Umbilical cord (tissue), 2 donors: ENCODE measurements at places on chromosomes 1 and 21.
A peak's percentile ranks its signal among the peaks of the same experiment; 100 is the strongest.

- no peak for DNase-seq
These were observed 86.3 kb upstream of the SOD1 start for GRCh38 chr21:31573217-31573616.

DNA sequence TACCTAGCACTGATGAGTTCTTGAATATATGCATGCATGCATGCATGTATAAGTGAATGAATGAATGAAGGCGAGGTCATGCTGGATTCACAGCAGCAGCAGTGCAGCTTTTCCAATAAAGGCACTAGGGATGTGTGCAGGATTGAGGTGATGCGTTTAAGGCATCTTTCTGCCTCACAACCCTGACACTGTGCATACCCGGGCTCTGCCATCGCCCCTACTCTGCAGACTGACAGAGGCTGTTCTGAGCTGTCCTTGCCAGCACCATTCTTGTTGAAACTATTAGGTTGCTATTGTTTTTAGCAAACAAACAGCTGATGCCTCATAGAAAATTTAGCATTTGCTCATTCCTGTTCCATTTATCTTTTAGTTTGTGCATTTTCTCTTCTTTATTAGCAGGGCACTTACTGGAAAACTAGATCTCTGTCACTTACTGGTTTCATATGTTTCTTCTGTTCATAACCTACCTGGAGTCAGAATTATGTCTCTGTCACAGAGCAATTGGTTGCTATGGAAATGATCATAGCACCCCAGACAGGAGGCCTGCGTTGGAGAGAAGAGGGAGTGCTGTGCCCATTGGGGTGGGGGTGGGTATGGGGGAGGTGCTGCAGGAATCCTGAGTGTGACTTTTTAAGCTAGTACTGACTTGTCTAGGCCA, 79.0 kb downstream of the CD58 start:
- DNase-seq, result no peak

DNA sequence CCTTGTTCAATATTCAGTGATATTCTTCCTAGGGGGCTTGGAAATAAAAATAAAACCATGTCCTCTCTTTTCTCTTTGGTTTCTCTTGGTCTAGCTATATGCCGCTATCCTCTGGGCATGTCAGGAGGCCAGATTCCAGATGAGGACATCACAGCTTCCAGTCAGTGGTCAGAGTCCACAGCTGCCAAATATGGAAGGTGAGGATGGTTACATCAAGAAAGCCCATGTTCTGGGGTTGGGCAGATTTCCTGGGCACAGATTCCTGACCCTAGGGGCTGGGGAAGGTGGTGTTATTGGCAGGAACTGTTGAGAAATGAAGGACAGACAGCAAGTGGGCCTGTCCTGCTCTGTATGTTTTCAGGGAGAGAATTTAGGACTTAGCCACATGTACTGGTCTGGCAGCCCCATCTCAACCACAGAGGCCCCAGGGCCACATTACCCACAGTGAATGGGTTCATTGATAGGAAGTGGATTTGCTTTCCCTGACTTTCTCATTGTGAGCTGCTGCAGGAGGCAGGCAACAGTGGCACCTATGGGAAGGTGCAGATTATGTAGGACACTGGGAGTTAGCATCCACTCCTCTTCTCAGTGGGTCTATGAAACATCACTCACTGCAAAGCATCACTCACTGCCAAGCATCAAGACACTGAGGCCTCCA, 37.4 kb upstream of the HSD17B7 start:
- no peak for DNase-seq

DNA sequence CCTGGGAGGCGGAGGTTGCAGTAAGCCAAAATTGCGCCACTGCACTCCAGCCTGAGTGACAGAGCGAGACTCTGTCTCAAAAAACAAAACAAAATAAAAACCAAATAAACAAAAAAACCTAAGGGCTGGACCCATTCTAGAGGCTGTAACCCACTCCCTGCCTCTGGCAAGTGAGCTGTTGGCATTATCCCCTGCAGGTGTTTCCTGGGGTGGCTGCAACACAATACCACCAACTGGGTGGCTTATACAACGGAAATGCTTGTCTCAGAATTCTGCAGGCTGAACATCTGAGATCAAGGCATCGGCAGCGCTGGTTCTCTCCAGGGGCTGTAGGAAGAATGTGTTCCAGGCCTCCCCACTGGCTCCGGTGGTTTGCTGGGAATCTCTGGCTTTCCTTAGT, 15.2 kb downstream of the LRRC38 start:
- no peak for DNase-seq

GRCh38 chr1:233406339-233406960, 78.9 kb downstream of the MAP3K21 start:
- peak; percentile 99 for DNase-seq

DNA sequence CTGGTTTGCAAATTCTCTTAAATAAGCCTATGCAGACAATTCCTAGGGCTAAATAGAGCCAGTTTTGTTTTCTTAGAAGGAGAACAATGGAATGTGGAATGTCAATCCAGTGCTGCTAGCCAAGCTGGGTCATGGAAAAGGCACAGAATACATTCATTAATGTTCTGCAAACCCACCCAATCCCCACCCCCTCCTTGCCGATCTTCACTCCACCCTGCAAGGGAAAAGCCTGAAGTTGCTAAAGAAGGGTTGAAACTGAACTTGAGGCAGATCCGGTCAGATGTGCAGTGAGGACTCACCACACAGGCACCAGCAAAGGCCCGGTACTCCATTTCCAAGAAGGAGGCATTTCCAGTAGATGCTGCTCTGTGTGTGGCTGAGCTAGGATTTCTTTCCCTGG, 179.6 kb downstream of the PLPP3 start:
- no peak for DNase-seq

GRCh38 chr1:38039331-38040088, 7.1 kb downstream of the POU3F1 start:
- DNase-seq, result no peak

GRCh38 chr1:185500001-185500626, 183.1 kb upstream of the IVNS1ABP start:
- no peak for DNase-seq

GRCh38 chr1:226568077-226568831, 19.7 kb downstream of the STUM start:
- DNase-seq, result no peak

GRCh38 chr1:202892501-202892900, 3.6 kb upstream of the RABIF start:
- no peak for DNase-seq

DNA sequence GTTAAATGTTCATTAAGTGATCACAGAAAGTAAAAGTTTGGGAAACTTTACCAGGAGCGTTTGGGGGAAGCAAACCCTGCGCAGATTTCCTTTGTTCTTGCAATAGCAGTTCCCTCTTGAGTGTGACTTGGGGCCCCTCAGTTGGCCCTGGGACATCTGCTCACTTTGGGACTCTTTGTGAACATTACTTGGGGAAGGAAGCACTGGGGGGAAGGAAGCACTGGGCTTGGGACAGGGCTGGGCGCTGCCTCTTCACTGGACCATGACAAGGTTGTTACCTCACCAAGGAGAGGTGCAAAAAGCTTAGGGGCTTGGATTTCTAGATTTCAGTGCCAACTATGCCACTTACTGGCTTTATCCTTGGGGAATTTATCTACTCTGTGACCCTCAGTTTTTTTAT, 63.5 kb downstream of the ETS2 start:
- no peak for DNase-seq

- DNase-seq, result peak; percentile 85
These were observed 91.7 kb downstream of the CDC14A start for GRCh38 chr1:100443811-100444571.

- peak; percentile 73 for DNase-seq
These were observed 24.7 kb downstream of the HMGCS2 start for GRCh38 chr1:119743776-119744597.

- no peak for DNase-seq
These were observed 6.1 kb downstream of the SH2D1B start for GRCh38 chr1:162405800-162406199.

GRCh38 chr1:1080122-1080757, 6.1 kb upstream of the RNF223 start:
- peak; percentile 85 for DNase-seq

DNA sequence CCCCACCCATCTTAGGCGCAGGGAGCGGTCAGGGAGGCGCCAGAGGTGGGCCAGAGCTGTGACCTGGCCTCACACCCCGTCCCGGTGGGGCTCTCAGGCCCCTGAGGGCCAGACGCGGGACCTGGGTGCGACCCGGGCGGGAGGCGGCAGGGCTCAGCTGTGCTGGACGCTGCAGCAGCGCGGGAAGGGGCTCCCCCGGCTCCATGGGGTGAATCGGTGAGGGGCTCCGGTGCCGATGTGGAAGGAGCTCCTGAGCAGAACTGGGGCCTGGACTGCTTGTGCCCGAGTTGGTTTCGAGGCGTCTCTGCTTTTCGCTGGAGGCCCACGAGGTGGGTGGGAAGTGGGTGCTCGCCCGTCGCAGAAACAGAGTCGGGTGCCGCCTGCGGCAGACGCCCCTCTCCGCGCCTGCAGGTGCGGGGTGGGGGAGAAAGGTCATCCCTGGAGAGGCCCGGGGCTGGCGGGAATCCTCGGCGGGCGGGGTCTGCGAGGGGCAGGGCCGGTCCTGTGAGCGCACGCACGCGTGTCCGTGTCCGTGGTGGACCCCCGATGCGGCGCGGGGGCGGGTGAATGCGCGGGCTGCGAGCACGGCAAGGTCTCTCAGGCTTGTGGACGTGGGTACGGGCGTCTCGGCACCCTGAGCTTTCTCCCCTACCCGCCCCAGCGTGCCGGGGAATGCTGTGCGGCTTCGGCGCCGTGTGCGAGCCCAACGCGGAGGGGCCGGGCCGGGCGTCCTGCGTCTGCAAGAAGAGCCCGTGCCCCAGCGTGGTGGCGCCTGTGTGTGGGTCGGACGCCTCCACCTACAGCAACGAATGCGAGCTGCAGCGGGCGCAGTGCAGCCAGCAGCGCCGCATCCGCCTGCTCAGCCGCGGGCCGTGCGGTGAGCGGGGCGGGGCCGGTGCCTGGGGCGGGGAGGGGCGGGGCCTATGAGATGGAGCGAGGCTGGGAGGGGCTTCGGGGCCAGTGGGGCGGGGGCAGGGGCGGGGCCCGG, 20.4 kb downstream of the AGRN start:
- DNase-seq, result peak; percentile 57

- DNase-seq, result peak; percentile 91
These were observed 9.5 kb downstream of the ZBTB7B start for GRCh38 chr1:155012026-155012546.

DNA sequence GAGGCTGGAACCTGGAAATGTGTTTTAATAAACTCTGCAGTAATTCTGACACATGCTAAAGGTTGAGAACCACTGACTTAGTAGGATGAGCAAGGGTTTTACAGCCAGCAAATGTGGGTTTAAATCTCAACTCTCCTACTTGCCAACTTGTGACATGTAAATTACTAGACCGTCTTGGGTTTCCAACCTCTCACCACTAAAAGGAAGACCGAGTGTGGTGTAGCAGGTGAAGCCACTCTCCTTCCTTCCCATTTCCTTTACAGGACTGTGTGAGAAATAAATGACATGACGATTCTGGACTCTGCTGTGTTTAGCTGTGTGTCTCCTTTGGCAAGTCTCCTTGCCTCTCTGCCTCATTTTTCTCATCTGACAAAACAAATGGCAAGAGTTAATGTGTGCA, 49.5 kb upstream of the DNAJC6 start:
- DNase-seq, result no peak

- no peak for DNase-seq
These were observed 60.5 kb downstream of the CD58 start for GRCh38 chr1:116510361-116510760.

GRCh38 chr1:216075339-216075738, 347.9 kb downstream of the USH2A start:
- no peak for DNase-seq

GRCh38 chr1:22919341-22920025, 53.2 kb downstream of the LACTBL1 start:
- no peak for DNase-seq
